GM13976 (cell line): ENCODE measurements at places on chromosomes 7 and 10.
A peak's percentile ranks its signal among the peaks of the same experiment; 100 is the strongest.

DNA sequence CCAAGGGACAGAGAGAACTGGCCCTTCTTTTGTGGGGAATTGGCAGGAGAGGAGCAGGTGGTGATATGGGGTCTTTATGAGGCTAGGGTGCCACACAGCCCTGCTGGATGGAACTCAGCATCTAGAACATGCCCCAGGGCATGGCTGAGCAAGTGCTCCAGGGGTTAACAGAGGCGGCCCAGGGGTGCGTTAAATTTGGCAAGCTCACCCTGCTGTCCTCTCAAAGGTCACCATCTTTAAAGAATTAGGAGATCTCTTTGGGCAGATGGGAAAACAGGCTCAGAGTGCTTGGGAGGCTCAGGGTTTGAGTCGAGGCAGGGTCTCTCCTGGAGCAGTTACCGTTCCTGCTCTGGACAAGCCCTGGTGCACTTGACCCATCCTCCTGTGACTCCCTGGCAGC, 21.4 kb upstream of the UNC5B start:
- no peak for DNase-seq

- no peak for DNase-seq
Measured at GRCh38 chr10:61960396-61961120, 59.1 kb downstream of the ARID5B start.

DNA sequence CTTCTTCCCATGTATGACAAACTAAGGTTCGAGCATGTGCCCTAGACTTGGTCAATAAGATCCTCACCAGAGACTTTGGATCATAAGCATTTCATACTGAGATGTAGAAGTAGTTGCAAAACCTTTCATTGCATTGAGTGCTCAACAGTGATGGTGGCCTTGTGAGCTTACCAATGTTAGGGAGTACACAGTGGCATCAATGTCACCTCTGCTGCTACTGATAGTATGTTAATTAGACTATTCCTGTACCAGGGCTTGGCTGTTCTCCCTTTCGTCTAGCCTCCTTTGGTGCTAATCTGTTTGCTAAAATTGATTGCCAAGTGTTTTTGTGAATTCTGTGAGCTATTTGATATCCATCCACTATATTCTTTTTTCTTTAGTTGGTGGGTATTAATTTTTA, 264.5 kb upstream of the SEMA3C start:
- no peak for DNase-seq

- no peak for DNase-seq
Measured at GRCh38 chr10:25817200-25817599, 116.8 kb upstream of the MYO3A start.

GRCh38 chr10:71448146-71448545, 51.4 kb downstream of the CDH23 start:
- no peak for DNase-seq

DNA sequence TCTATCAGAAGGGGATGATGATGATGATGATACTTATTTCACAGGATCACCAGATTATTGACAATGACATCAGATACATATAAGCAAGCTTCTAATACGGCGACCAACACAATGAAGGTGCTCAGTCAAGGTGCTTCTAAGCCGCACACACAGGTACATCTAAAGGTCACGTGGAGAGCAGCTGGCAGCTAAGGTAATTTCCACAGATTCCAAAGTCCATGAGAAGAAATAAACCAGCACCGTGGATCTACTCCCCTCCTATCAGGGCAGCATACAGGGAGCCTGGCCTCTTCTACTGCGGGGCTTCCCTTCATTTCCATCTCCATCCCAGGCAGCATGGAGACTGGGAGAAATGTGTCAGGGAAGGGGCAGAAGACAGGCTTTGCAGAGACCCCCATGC, 37.5 kb downstream of the DENND11 start:
- DNase-seq: no peak

- DNase-seq: peak; percentile 63
Measured at GRCh38 chr10:17756557-17757217, 4.7 kb downstream of the TMEM236 start.

DNA sequence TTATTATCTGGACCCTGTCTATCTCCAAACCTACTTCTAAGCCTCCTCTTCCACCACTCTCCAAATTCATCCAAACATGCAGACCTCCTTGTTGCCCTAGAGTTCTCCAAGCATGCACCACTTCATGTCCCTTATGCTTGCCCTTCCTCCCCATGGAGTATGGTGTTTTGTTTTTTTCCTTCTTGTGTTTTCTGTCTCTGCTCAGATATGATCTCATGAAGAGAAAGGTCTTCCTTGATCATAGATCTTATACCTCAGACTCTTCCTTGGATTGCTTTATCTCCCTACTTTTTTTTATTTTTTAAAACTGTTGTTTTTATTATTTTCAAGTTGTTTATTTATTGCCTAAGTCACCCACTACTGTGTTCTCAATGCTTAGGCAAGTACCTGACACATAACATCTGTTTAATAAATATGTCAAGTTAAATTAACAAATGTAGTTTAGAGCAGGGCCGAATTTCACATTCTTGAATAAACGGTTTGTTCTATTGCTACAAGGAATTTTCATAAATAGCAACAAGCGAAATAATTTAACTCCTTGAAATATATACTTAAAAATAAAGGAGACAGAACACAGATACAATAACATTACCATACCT, 84.5 kb downstream of the HGF start:
- no peak for DNase-seq

- no peak for DNase-seq
Measured at GRCh38 chr7:70735313-70735712, 396.6 kb upstream of the GALNT17 start.

DNA sequence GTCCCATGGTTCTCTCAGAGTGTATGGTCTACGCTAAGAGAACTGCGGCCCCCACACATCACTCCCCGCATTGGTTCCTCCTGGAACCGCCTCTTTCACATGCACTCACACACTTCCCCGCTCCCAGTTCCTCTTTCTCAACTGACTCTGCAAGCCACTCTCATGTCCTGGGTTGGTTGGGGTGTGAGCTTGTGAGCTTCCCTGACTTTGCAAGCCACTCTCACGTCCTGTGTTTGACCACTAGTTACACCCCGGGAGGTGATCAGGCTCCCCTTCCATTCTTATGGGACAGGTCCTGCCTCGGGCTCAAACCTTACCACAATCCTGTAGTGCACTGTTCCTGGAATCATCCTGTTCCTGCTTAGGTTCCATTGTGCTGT, 105.0 kb downstream of the TRIM24 start:
- no peak for DNase-seq

- DNase-seq: no peak
Measured at GRCh38 chr10:30846710-30847109, 185.0 kb downstream of the ZNF438 start.
